CD4-positive, alpha-beta memory T cell (primary cell): ENCODE measurements at places on chromosomes 12 and 14. TPM values are rescaled to one million over a fixed set of nuclear protein-coding genes. Genes with fewer than 3 reads are reported as not detected.

Gene PMCH
- total RNA-seq, result not detected

Gene ANKRD33
- total RNA-seq, result not detected

Gene CLEC1A
- not detected for total RNA-seq

Gene TAS2R50
- total RNA-seq, result 0.80 TPM

Gene APOF
- total RNA-seq, result not detected

Gene ADAM21
- not detected for total RNA-seq

Gene BEGAIN
- 1.6 TPM for total RNA-seq

Gene TRAF3
- 44.8 TPM for total RNA-seq

Gene ZCRB1
- 21.2 TPM for total RNA-seq

Gene VEZT
- 49.4 TPM for total RNA-seq

Gene AICDA
- not detected for total RNA-seq

Gene TMEM179
- not detected for total RNA-seq

Gene EIF2S3B
- 1.4 TPM for total RNA-seq

Gene ZBTB1
- 107 TPM for total RNA-seq

Gene PRB3
- total RNA-seq, result not detected
